Effector CD8-positive, alpha-beta T cell (primary cell): ENCODE measurements at places on chromosomes 16 and 17.
A peak's percentile ranks its signal among the peaks of the same experiment; 100 is the strongest.

DNA sequence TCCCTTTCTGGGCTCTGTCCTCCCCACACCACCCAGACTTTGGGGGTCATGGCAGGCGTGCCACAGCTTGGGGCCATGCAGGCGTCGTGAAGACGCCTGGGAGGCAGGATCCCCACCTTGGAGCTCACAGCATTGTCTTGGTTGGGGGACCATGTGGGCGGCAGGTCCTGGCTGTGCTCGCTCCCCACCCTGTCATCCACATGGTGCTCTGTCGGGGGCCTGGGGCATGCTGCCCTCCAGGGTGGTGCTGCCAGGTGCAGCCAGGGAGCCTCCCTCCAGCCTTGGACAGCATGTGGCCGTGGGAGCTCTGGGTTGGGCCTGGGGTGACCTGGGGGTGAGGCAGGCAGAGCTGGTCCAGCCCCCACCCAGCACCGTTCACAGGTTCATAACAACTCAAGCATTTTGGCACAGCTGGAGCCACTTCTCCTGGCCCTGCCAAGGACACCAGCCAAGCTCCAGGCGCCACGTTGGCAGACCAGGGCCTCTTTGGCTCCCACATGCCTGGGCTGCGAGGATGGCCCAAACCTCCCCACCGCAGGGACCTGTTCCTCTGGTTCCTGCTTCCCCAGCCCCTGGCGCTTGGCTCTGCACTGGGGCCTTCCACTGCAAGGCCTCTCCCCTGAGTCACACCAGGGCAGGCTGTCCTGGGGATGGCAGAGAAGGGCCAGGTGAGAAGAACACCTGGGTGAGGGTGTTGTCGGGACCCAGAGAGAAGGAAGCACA is 15.1 kb upstream of the ATP6V0C start:
- no peak for DNase-seq

- no peak for DNase-seq
Measured at GRCh38 chr17:48892940-48893645, 506 bp downstream of the ATP5MC1 start.

GRCh38 chr16:58999762-59000161 is 265.6 kb upstream of the GOT2 start:
- no peak for DNase-seq

- no peak for DNase-seq
Measured at GRCh38 chr17:76198702-76199101, 41.6 kb downstream of the RNF157 start.

DNA sequence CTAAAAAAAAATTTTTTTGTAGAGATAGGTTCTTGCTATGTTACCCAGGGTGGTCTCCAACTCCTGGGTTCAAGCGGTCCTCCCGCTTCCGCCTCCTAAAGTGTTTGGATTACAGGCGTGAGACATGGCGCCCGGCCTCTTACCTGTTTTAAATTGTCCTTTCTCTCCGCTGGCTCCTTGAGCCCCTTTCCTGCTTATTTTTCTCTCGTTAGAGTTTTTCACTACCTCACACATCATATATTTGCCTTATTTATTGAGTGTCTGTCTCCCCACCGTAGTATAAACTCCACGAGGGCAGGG is 760 bp upstream of the SEC14L5 start:
- DNase-seq = no peak

GRCh38 chr17:183021-183420 is 1.6 kb upstream of the DOC2B start:
- no peak for DNase-seq

DNA sequence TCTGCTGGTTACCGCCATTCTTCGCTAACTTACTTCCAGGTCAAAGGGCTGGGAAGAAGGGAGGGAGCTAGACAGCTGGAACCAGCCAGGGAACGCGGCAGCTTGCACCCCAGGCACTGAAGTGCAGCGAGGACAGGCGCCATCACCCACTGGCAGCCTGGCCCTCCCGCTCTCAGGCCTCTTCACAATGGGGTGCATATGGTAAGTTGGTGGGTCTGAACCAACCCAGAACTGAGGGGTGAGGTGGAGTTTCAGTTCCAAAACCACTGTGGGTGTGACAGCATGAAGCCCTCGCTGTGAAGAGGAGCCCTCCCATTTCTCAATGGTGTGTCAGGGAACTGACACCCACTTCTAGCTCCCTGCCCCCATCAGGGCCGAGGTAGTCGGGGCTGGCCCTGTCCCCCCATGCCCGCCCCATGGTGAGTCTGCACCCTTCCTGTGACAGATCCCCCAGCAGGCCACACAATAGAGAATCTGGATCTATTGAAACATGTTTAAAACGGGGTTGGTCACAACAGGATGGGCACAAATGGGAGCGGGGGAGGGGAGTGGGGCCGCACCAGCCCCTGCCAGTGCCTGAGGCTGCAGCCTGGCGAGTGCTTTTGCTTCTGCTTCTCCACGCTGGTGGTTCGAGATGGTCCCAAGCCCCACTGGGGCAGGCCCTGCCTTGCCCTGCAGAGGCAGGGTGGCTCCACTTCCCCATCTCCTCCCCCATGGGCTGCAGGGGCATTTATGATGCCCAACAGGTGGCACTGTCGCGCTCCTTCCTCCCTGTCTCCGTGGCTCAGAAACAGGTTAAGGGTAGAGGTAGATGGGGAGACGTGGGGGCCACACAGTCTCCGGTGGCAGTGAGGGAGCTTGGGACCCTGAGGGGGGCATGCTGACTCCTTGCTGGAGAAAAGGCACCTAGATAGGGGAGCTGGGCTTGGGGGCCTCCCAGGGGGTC is 2.3 kb downstream of the LIMD2 start:
- peak; percentile 79 for DNase-seq
